ENCODE measurements at places on chromosomes 2 and 18. TPM values are rescaled to one million over a fixed set of nuclear protein-coding genes. Genes with fewer than 3 reads are reported as not detected.

Gene MARCO
- 0.31 TPM for total RNA-seq

DNA sequence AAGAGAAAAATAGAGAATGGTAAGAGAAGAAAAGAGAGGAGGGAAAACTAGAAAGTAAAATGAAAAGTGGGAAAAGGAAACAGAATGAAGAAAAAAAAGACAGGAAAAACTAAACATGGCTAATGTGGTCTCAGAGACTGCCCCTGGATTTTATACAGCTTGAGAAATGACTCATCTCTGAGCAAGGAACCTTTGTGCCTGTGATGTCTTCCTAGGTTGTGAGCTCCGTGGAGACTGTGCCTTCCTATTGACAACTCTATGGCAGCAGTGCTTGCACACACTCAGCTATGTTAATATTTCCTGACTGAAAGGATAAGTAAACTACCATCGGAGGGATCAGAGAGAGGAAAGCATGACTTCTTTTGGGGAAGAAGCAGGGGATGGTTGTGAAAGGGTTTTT, 203.8 kb downstream of the RDH14 start:
- H3K4me1 ChIP-seq, result no peaks in the 10 kb centered on the region
- H3K27ac ChIP-seq, result no peak overlapping the region
- H3K36me3 ChIP-seq, result no peaks in the 10 kb centered on the region
- H3K4me3 ChIP-seq, result no peak overlapping the region

DNA sequence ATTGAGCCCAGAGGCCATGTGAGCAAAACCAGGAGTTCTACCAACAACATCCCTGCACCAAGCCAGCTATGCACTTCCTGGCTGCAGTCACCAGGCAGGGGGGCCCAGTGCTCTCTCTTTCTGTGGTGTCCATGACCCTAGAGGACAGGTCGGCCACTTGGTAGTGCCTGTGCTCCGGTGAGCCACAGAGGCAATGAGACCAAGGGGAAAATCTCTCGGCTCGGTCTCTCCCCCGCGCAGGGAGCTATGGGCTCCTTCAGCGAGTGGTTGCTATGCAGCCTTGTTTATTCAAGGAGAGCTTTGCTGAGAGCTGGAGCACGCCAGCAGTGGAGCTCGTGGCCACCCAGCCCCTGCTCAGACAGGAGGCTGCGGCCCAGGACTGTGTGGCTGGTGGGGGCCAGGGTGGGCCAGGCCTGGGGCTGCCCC, at the start of gene TOGARAM2:
TOGARAM2 (plus strand) TSS at position 283 of the 426 bp plus-strand sequence. CDS start 13,537 bp downstream, outside the sequence.
- no peaks in the 10 kb centered on the region for H3K36me3 ChIP-seq
- no peak within 1 kb of the TSS for H3K4me3 ChIP-seq
- H3K27me3 ChIP-seq, result peaks cover 2% of the 10 kb centered on the region
- no peak within 1 kb of the TSS for H3K27ac ChIP-seq
- DNase-seq, result no peak

DNA sequence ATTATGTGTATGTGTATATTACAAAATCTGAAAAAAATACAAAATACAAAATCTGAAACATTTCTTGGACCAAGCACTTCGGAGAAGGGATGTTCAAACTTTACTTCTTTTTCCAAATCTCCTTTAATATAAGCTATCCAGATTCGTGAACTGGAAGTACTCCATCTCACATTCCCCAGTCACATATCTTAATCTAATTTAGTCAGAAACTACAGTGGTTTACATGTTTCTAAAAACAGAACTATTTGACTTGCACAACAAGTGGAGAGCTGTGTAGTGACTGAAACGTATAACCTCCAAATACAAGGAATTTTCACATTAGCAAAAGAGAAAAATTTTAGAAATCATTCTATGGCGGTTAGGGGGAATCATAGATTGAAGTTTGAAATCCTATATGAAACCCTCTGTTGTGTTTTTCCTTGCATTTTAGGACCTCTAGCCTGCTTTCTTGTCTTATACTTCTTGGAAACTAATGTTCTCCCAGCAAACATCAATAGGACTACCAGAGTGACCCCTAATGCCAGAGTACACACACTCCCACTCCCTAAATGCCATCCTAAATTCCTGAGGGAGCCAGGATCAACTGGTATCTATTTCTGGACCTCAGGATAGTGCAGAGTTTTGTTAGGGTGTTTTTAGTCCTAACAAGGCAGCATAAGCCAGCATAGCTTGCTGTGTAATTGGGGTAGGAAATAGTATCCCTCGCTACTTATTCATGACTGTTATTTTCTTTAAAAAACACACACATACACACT, 30.2 kb upstream of the ROCK1 start:
- H3K4me1 ChIP-seq, result no peaks in the 10 kb centered on the region
- no peak for DNase-seq
- no peaks in the 10 kb centered on the region for H3K36me3 ChIP-seq
- H3K4me3 ChIP-seq, result no peak overlapping the region
- H3K27me3 ChIP-seq, result peaks cover 2% of the 10 kb centered on the region

DNA sequence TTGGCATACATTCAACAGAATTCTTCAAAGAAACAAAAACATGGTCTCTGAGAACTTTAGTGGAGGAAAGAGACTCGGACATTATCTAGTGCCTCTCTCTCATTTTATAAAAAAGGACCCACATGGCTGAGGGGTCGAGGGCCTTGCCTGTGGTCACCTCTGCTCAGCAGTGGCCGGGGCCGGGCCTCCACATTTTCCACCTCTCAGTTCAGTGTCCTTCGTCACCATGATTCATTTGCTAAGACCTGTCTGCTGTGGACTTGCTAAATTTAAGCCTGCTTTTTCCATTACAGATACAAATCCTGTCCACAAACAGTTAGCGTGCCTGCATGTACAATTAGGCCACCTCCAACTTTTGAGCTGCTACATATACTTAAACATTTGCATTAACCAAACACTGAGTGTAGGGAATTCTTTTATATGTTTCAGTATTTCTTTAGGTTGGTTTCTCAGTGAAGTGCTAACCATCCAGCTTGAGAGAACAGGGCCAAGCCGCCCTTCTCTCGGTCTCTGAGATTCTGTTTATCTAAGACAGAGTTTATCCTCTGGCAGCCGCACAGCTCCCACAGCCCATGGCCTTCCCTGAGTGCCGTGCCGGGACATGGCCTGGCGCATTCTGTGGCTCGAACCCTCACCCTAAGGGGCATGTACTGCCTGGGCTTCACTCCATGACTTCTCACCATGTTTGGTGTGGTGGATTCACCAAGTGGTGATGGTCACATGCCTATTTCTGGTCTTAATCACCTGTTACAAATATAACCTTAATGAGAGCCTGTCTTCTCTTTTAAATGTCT, 46.2 kb downstream of the COA5 start:
- H3K36me3 ChIP-seq, result peaks cover 33% of the 10 kb centered on the region
- H3K4me3 ChIP-seq, result no peak overlapping the region
- no peak overlapping the region for H3K27ac ChIP-seq

GRCh38 chr2:217160103-217160743, 300.4 kb upstream of the TNP1 start:
- H3K4me1 ChIP-seq, result no peaks in the 10 kb centered on the region
- H3K27me3 ChIP-seq, result no peaks in the 10 kb centered on the region
- no peak for DNase-seq
- no peak overlapping the region for H3K4me3 ChIP-seq
- H3K36me3 ChIP-seq, result no peaks in the 10 kb centered on the region

DNA sequence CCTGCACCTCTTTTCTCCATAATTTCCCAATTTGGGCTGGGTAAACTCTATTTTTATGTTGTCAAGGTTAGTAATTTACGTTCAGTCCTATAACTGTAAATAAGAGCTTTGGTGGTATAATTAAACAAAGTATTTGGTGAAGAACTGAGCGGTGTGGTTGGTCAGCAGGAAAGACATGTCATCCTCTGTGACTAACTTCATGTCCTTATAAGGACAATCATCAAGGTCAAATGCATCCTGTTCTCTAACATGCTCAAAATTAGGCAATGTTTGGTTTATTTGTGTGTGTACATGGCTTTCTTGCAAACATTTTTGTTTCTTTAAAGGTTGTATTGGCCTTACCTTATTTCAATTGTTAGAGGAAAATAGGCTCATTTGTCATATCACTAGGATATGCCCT, 121.5 kb upstream of the NABP1 start:
- H3K36me3 ChIP-seq, result no peaks in the 10 kb centered on the region
- H3K4me1 ChIP-seq, result peaks cover 15% of the 10 kb centered on the region
- DNase-seq, result no peak
- no peak overlapping the region for H3K27ac ChIP-seq
- no peaks in the 10 kb centered on the region for H3K27me3 ChIP-seq
- no peak overlapping the region for H3K4me3 ChIP-seq

- no peak overlapping the region for H3K27ac ChIP-seq
- no peaks in the 10 kb centered on the region for H3K36me3 ChIP-seq
- H3K4me3 ChIP-seq, result no peak overlapping the region
- H3K4me1 ChIP-seq, result no peaks in the 10 kb centered on the region
- DNase-seq, result no peak
Observed at GRCh38 chr2:186771395-186771794, 77.5 kb downstream of the FAM171B start.

Data from K562 (cell line).